ENCODE measurements at places on chromosomes 1 and 21. TPM values are rescaled to one million over a fixed set of nuclear protein-coding genes. Genes with fewer than 3 reads are reported as not detected.

The MIXL1 gene
- total RNA-seq = not detected

The CRTC2 gene
- 67.0 TPM for total RNA-seq

The CHIA gene
- not detected for total RNA-seq

The SHISAL2A gene
- total RNA-seq = 14.2 TPM

The HSD3B2 gene
- not detected for total RNA-seq

The CHD5 gene
- 0.56 TPM for total RNA-seq

The ARF1 gene
- 342 TPM for total RNA-seq

The MR1 gene
- total RNA-seq = 14.5 TPM

The C1orf159 gene
- total RNA-seq = 19.0 TPM

DNA sequence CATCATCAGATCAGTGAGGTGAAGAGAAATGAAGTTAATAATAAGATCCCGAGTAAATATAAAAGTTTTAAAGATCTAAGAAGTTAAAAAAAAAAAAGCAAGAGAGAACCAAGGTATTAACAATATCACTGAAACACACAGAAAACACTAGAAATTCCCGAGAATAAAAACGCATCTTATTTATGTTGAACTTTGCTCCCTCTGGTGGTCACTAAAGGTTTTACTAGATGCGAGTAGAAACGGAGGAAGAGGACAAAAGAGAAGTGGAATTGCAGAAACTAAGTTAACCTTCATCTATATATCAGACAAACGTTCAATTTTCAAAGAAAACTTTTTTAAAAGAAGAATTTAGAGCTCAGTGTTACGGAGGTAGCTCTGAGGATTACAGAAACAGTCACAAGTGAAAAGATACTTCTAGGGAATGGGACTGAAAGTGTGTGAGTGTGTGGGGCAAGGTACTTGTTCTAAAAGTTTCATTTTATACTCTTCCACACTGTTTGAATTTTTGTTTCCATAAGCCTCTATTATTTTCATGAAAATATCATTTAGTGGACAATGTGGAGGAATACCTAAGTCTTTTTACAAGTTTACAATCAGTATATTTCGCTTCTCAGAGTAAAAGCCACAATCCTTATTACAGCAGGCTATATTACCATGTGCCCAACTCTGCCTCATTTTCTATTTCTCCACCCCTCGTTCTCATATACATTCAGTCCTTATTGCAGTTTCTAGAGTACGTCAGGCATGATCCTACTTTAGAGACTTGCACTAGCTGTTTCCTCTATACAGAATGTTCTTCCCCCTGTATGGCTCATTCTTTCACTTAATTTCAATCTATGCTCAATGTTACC, 19.7 kb downstream of the ACBD6 start:
- no peak for DNase-seq

GRCh38 chr1:176939993-176940392, 224.5 kb downstream of the ASTN1 start:
- DNase-seq = no peak

DNA sequence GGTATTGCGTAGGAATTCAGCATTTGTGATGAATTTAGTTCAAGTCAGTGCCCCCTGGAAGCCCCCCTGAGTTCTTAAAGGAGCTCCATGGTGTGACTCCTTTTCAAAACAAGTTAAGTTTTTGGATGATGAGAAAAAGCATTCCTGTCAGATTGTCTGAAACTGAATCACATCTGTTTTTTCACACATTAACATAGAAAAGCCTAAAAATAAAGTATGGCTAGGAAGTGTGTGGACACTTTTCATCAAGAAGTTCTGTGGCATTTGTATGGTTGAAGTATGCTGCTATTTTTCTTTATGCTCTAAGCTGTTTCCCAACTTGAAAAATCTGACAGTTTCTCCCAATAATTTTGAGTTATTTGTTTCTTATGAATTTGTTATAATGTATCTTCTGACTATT, 33.7 kb downstream of the PRDM2 start:
- no peak for DNase-seq

GRCh38 chr21:31335957-31336738, 7.9 kb downstream of the TIAM1 start:
- peak; percentile 23 for DNase-seq

DNA sequence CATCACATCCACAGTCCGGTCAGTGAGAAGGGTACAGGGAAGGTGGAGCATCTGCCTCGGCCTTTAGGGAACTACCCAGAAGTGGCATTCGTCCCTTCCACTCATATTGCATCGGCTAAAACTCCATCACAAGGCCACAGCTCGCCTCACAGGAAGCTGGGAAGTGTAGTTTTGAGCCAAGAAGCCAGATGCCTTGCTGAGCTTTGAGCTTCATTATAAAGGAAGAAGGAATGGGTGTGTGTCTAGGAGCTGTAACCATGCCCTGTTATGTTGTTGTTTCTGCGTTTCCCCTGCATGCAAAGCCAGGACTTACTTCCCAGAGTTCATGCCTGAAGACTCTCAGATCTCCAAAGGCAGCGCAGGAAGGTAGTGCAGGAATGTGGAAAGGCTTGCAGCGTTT, 61.1 kb downstream of the OPTC start:
- DNase-seq = no peak

DNA sequence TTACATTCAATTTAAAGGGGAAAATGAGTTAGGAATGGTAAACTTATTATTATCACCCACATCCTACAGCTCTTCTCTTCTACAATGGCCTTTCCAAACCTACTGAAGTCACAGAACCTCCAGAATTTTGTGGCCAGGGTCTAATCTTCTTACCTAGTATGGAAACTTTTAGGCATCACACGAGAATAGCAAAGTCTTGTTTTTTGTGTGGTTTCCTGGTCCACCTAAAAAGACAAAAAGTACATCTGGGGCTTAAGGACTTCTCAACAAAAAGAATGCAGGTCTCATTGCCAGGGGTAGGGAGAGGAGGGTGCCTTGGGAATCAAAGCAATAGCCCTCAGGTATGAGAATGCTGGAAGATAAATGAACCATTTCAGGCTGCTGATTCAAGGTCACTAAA, 345.3 kb downstream of the LMX1A start:
- no peak for DNase-seq

DNA sequence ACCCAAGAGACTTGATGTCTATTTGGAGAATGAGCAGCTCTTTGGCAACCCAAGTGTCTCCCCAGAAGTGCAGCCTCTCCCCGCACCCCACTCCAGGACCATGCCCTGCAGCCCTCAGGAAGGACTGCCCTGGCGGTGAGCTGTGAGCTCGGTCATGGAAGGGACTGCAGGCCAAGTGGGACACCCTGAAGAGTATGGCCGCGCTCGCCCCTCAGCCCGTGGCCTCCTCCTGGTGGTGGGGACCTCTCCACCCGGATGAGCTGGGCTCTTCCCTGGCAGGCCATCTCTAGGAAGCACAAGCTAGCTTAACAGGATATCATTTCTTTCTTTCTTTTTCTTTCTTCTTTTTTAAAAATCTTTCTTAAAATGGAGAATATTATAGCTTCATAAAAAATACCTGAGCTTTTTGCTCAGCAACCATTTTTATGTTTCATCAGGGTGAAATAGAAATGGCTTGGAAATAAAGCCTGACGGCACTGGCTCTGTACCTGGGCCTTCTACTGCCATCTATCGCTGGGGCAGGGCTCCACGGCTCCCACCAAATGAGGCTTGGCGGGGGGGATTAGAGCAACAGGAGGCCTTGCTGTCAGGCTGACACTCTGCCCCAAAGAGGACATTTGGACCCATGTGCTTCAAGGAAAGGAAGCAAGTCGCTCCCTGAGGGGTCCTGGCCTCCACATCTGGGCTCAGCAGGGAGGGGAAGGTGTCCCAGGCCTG, 296.2 kb upstream of the VAMP3 start:
- DNase-seq = no peak

DNA sequence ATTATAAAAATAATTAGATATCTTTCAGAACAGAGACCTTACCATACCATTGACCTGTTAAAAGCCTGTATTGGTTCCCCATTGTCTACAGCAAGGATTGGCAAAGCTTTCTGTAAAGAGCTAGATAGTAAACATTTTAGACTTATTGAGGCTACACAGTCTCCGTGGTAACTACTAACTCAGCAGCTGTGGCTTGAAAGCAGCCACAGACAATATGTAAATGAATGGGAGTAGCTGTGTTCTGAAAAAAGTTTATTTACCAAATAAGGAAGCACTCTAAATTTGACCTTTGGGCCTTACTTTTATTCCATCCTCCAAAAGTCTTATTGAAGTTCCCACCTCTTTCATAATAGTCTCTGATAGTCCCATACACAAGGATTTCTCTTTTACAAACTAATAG, 39.7 kb downstream of the NUP210L start:
- DNase-seq = no peak

DNA sequence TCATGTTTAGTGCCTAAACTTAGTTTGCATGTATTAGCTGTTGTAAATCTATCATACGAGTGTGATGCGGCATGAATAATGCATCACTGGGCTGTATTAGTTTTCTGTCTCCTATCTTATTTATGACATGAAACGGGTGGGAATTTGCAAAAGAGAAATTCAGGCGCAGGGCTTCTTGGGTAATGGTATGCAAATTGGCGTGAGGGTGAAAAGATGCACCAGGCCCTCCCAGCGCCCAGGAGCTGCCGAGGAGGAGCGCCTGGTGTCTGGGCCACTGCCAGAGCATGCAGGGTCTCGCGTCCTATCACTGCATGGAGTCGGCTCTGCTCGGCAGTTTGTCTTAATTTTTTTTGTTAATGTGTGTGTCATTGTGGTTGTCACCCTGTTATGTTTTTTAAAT, 82.9 kb upstream of the ACTL8 start:
- no peak for DNase-seq

DNA sequence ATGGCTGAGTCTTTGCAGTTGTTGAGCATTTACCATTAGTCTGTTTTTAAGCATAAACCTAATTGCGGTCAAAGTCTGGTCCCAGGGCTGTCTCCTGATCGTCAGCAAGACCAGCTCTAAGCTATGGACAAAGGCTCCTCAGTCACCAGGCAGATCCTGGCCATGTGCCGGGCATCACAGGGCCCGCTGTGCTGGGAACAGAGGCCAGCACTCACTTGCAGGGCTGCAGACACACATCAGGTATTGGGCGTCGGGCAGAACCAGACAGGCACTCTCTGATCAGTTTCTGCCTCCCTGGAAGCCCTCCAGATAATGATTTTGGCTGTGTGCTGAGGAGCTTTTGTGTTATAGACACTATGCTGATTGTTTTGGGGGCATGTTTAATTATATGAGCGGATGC, 26.6 kb downstream of the TMEM51 start:
- DNase-seq = no peak

- DNase-seq = no peak
These were observed 11.2 kb downstream of the IFT25 start for GRCh38 chr1:53934170-53934765.

DNA sequence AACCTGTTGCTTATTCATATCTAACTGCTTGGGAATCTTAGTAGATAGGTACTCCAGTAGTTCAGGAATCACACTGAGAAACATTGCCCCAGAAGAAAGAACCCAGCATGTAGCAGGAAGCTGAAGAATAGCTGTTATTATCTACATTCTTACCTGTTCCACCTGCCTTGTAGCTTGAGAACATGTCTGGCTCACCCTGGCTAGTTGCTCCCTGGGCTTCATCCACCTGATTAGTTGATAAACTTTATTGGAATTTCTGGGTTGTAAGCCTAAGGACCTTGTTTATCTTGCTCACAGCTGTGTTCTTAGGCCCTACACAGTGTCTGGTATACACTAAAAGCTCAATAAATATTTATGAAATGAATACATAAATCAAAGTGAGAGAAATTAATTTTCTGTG, 106.3 kb upstream of the DMRTA2 start:
- DNase-seq = no peak

- no peak for DNase-seq
These were observed 8.8 kb downstream of the MDM4 start for GRCh38 chr1:204524986-204525385.

DNA sequence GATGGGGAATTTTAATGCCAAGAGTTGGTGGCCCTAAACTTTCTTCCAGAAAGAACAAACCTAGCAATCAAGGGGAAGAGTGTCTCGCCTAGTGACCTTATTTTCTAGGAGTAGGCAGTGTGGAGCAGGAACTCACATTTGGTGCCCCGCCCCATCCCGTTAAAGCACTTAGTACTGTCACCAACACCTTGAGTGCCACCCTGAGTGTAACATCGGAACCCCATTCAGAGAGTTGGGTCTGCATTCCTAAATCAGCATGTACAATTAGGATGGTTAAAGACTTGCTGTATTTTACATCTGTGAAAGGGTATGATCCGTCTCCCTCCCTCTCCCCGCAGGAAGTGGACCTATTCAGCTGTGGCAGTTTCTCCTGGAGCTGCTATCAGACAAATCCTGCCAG, 15.5 kb downstream of the ETS2 start:
- DNase-seq = no peak

GRCh38 chr1:179825206-179825605, 52.4 kb downstream of the TOR1AIP2 start:
- DNase-seq = no peak

- no peak for DNase-seq
These were observed 253.1 kb downstream of the SIPA1L2 start for GRCh38 chr1:232376632-232377493.

DNA sequence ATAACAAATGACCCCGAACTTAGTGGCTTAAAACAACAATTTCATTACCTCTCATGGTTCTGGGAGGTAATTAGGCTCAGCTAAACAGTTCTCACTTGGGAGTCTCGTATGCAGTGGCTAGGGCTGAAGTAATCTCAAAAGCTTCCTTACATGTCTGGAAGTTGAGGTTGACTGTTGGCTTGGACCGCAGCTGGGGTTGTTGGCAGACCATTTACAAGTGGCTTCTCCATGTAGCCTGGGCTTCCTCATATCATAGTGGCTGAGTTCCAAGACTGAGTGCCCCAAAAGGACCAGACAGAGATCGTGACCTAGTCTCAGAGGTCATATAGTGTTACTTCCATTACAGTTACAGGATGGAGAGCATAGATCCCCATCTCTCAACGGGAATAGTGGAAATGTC, 2.4 kb upstream of the POGZ start:
- DNase-seq = no peak

DNA sequence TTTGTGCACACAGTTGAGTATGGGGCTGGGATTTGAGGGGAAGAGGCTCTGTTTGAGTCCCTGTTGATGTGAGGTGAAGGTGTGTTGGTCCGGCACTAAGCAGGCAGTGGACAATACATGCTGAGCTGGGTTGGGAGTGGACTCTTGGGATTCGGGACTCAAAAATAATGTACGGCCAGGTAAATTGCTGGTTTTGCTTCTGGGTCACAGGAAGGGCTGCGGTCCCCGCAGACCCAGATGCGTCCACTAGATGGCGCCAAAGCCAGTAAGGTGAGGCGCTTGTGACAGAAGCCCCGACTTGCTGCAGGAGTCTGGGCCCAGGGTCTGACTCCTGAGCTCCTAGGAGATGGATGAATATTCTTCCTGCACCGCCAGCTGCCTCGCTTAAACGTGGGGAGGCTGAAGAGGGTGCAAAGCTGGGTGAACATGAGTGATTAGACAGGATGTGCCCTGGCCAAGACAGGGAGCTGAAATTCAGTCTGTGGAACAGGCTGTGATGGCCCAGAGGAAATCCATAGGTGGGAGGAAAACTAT, 61.4 kb downstream of the ACBD3 start:
- DNase-seq = peak; percentile 85

Measured in activated naive CD8-positive, alpha-beta T cell treated with anti-CD3 and anti-CD28 coated beads for 36 hours (primary cell).